Pancreas (tissue), 10 donors: ENCODE measurements at places on chromosomes 12 and 14. TPM values are rescaled to one million over a fixed set of nuclear protein-coding genes. Genes with fewer than 3 reads are reported as not detected.

Gene GZMB
- total RNA-seq = 1.2 TPM

Gene RDH12
- 2.5 TPM for total RNA-seq

DNA sequence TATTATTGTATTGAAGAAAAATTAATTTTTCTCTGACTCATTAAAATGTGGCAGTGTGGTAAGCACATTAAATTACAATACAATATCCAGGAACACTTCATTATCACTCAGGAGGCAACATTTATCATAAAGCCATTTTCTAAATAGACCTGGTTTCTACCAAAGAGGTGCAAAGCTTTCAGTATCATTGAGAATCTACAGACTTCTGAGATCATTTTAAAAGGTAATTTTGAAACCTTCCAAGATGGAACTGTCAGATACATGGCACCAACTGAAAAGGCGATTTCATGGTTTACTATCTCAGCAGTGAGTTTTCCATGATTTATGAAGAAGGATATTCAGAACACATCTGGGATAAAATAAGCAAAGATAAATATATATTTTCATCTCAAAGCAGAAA lies 85.8 kb downstream of the KITLG start:
- no peak for DNase-seq

DNA sequence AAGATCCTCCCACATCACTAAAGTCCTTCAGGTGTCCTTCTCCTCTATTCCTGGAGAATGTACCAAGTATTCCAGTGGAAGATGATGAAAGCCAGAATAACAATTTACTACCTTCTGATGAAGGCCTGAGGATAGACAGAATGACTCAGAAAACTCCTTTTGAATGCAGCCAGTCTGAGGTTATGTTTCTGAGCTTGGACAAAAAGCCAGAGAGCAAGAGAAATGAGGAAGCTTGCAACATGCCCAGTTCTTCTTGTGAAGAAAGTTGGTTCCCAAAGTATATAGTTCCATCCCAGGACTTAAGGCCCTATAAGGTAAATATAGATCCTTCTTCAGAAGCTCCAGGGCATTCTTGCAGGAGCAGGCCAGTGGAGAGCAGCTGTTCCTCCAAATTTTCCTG lies 54.6 kb upstream of the HELB start:
- DNase-seq = no peak

GRCh38 chr14:30808576-30808975 lies 65.8 kb upstream of the COCH start:
- no peak for DNase-seq

DNA sequence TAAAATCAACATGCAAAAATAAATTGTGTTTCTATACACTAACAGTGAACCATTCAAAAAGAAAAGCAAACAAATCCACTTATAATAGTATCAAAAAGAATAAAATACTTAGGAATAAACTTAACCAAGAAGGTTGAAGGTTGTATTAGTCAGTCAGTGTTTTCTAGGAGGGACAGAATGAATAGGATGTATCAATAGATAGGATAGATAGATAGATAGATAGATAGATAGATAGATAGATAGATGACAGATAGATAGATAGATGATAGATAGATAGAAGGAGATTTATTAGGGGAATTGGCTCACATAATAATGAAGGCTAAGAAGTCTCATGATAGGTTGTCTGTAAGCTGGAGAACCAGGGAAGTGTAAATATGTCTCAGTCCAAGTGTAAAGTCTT lies 37.2 kb upstream of the MON2 start:
- DNase-seq = no peak

DNA sequence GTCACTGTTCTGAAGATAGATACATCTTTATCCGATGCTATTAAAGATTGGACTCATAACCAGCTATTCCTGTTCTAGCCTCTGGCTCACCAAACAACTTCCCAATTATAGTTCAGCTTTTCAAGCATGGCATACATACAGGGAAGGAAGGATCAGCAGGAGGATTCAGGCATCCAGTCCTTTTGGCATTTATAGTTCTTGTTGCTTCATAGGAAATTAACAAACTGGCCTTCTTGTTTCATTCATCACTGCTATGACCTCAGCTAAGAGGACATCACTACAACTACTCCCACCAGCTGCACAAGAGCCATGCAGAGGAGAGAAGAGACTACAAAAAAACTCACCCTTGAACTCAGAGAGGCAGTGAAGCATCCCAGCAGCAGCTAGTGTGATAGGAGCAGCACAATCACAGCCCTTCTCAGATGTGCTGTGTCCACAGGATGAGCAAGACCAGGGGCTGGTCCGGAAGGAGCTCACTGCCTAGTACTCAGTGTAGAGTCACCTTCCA lies 100.5 kb downstream of the SPTSSA start:
- DNase-seq = no peak
